ENCODE measurements at places on chromosomes 1 and 21.

DNA sequence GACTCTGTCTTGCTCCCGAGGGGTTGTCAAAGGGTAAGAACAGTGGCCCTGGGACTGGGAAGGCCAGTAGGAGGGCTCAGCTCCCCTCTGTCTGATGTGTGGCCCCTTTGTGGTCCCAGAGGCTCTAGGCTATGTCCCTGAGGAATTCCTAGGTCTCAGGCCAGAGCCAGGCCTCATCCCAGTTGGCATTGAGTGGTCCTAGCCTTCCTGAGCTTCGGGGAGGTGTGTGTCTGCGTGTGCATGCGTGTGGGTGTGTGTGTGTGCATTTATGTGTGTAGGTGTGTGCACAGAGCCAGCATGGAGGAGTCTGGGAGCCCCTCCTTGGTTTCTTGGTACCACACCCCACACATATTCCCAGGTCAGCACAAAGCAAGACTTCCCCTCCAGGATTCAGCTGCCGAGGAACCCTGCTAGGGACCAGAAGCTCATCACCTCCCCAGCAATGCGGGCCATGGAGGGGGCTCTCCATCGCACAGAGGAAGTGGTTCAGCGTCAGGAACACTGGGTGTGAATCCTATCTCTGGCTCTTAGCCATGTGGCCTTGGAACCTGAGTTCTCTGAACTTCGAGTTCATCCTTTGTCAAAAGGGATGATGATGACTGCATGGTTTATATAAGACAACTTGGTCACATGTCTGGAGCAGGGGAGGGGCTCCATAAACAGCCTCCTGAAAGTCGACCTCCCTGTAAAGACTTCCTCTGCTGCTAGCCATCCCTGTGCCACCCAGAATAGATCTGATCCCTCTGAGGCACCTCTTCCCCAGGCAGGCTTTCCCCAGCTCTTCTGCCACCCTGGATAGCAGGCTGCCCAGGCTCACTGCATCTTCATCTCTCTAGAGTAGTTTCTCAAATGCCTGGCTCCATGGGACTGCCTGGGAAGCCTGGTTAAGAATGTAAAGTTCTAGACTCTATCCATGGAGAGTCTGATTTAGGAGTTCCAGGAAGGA is 8.3 kb upstream of the EPS8L3 start:
- no peak for DNase-seq

GRCh38 chr1:165408518-165408917 is 36.4 kb downstream of the RXRG start:
- DNase-seq, result no peak

DNA sequence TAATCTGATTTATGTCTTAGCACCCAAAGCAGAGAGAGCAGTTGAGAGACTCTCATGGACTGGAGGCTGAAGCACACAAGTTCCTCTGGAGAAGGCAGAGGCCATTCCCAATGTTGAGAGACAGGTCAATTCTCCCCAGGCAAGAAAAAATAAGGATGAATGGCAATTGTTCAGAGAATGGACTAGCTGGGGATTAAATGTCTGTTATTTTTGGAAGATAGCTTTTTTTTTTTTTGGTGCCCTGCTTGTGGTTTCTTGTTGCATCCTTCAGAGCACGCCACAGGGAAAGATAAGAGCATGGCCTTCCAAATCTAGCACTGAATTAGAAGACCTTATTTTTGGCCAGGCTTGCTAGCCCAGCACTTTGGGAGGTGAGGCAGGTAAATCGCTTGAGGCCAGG is 65.6 kb upstream of the ERRFI1 start:
- DNase-seq, result no peak

DNA sequence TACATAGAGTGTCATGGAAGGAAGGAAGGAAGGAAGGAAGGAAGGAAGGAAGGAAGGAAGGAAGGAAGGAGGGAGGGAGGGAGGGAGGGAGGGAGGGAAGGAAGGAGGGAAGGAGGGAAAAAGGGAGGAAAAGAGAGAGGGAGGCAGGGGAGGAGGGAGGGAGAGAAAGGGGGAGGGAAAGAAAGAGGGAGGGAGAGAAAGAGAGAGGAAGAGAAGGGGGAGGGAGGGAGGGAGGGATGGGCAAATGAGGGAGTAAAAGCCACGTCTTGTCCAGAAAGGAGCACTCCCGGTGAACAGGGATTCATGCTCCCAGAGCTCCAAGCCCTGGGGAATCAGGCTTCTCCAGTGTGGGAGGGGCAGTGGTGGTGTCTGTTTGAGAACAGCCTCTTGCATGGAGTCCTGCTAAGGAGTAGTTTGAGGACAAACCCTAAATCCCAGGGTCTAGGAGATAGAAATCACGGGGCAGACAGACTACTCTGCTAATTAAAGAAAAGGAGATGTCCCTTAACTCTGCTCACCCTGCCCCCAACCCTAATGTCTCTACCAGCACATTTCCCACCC is 71.6 kb downstream of the TAS1R2 start:
- DNase-seq, result no peak

DNA sequence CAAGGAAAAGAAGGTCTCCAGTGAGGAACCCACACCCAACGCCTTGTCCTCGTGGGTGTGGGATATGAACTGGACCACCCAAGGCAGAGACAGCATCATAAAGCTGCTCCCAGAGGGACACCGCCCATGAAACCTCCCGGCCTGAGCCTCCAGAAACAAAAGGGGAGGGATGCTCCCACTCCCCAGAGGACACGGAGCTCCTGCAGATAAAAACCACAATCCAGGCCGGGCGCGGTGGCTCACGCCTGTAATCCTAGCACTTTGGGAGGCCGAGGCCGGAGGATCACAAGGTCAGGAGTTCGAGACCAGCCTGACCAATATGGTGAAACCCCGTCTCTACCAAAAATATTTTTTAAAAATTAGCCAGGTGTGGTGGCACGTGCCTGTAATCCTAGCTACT is 66.4 kb downstream of the CHD5 start:
- no peak for DNase-seq

DNA sequence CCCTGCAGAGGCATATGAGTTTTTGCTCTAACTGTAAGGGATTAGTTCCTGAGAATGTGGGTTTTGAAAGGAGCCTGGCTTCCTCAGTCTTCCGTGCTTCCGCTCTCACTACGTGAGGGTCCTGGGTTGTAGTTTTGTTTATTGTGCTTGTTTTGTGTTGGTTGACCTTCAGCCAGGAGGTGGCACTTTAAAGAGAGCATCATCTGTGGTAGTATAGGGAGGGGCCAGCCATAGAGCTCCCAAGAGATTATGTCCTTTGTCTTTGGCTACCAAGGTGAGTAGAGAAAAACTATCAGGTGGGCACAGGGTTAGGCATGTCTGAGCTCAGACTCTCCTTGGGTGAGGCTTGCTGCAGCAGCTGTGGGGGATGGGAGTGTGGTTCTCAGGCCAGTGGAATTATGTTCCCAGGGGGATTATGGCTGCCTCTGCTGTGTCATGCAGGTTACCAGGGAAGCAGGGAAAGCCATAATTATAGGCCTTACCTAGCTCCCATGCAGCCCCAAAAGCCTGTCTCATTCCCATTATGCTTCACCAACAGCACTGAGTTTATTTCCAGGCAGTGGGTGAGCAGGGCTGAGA is 23.5 kb downstream of the CYP4B1 start:
- no peak for DNase-seq

- DNase-seq, result no peak
These were observed 4.0 kb downstream of the POLR3C start for GRCh38 chr1:145827966-145828365.

DNA sequence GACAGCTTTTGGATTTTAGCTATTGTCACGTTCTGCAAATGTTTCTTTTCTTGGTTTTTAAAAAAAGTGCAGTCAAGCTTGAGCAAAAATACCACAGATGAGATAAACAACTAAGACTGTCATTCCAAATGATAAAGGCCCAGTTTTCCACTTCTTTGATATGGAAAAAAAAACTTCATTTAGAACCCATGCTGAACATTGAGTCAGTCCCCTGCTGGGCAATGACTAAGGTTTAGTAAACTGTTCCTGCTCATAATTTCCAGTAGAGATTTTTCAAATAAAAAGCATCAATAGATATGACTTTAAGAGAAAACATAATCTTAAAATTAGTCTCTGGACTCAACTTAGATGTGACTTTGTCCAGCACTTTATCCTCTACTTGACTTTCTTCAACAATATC is 167.9 kb upstream of the C8B start:
- DNase-seq, result no peak

- DNase-seq, result peak; percentile 74
These were observed 24.5 kb downstream of the ELF3 start for GRCh38 chr1:202034683-202035462.

GRCh38 chr21:46605767-46606426 is 1.0 kb upstream of the S100B start:
- DNase-seq, result no peak
